CD4-positive, alpha-beta T cell treated with Interleukin-4 for 1 hour (primary cell): ENCODE measurements at places on chromosomes 5 and 9.

GRCh38 chr5:144142139-144142823 lies 28.2 kb downstream of the YIPF5 start:
- DNase-seq = no peak

DNA sequence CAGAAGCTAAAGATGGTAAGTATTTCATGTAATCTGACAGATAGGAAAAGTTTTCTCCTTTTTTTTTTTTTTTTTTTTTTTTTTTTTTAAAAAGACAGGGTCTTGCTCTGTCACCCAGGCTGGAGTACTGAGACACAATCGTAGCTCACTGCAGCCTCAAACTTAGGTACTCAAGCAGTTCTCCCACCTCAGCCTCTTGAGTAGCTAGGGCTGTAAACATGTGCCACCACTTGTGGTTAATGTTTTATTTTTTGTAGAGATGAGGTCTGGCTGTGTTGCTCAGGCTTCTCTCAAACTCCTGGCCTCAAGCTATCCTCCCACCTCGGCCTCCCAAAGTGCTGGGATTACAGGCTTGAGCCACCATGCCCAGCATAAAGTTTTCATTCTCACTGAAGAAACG lies 17.8 kb downstream of the CDK7 start:
- DNase-seq = no peak

- DNase-seq = no peak
These were observed 21.3 kb upstream of the PTPN3 start for GRCh38 chr9:109519366-109519765.

DNA sequence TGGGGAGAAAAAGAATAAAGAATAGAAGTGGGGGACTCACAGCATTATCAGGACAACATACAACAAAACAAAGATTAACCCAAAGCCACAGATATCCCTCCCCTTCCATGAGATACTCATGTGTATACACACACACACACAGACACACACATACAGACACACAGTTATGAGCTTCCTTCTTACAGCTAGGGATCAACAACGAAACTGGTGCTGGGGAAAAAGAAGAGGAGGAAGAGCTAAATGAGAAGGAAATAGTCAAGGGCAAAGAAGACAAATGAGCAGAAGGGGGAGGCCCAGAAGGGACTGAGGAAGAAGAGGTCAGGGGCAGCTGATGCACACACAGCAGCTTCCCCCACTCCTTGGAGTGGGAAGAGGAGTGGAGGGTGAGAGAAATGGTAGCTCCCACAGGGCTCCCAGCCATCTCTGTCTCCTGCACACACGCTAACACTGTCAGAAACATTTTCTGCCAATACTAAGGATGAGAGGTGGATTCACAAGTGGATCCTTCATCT lies 66.2 kb downstream of the SIL1 start:
- no peak for DNase-seq

- DNase-seq = no peak
These were observed 11.7 kb downstream of the CDC14B start for GRCh38 chr9:96607971-96608370.

GRCh38 chr9:121107881-121108280 lies 33.1 kb downstream of the CNTRL start:
- DNase-seq = no peak

GRCh38 chr5:32123058-32123805 lies 50.9 kb downstream of the GOLPH3 start:
- DNase-seq = no peak

GRCh38 chr5:127170918-127171600 lies 97.8 kb upstream of the C5orf63 start:
- no peak for DNase-seq

DNA sequence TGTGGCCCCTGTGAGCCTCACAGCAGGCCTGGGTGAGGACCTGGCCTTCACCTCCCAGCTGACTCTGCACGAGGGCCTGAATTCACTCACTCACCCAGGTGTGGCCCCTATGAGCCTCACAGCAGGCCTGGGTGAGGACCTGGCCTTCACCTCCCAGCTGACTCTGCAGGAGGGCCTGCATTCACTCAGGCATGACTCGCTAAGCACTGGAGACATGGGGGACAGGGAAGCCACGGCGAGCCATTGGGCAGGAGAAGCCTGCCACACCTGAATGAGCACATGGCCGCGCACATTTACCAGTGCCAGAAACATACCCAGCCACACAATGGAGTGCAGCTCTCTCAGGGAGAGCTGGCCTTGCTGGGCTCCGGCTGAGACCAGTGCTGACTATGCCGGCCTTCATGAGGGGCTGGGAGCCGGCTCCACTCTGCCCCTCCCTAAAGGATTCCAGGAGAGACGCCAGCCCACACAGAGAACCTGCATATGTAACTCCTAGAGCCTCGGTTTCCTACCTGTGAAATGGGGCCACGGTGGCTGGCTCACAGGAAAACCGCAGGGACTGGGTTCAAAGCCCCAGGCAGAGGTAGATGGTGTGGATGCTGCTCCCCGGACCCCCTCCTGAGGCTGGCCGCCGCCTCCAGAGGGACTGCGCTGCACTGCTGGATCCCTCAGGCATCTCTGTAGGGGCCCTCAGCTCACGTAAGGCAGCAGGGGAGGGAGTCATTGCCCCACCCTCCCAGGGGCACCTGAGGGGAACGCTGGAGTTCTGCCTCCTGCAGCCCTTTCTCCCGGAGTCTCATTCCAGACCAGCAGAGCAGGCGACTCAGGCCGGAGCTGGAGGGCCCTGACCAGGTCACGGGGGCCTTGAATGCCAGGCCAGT lies 7.2 kb downstream of the ADAMTS2 start:
- no peak for DNase-seq

- peak; percentile 80 for DNase-seq
These were observed 33.8 kb upstream of the ANXA2R start for GRCh38 chr5:43073597-43074546.

DNA sequence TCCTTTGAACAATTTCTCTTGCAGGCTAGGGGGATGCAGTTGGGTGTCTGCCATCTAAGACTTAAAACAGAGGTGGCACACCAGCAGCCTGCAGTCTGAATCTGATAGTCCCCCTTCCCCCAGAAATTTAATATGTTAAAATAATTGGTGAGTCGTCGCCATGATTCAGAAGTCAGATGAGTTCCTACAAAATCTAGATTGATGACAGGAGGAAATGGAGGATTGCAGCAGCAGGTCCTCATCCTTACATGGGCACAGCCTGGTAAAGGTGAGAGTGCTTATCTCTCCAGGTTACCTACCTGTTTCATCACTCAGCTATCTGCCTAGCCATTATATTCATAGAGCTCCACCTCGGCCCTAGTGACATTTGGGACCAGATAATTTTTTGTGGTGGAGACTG lies 112.3 kb downstream of the PCSK1 start:
- DNase-seq = no peak

- no peak for DNase-seq
These were observed 29.2 kb upstream of the C9orf57 start for GRCh38 chr9:72089451-72090130.

DNA sequence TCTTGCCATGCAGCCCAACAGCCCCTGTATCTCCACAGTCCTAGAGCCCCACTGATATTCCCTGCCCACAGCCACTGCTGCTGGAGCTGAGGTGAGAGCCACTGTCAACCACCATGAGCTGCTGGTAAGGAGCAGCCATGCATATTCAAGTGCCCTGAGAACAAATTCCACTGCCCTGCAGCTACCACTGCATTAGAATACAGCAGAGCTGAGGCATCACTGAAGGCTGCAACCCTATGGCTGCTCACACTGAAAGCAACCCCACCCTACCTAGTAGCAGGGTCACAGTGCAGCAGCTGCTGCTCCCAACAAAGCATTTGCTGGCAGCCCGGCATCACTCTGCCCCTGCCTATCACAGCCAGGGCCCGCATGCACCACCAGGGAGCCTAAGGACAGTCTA lies 68.6 kb downstream of the SKIC3 start:
- no peak for DNase-seq

- no peak for DNase-seq
These were observed 170.2 kb downstream of the HSPA4 start for GRCh38 chr5:133222040-133222439.

- DNase-seq = no peak
These were observed 789 bp downstream of the ACER2 start for GRCh38 chr9:19409401-19410194.

DNA sequence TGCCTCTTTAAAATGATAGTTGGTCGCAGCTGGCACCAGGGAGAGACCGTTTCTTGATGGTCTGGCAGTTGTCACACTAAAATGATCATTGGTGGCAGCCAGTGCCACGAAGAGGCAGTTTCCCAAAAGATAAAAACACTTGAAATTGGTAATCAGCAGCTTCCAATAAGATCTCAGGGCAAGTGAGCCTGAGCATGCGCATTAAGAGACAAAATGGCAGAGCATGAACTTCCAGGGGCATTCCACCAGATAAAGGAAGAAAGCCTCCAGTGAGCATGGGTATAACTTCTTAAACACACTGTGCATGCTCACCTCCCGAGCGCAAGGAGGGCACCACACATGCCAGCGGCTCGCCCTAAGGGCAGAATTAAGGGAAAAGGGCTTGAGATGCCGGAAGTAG lies 1594.2 kb upstream of the CDH9 start:
- DNase-seq = no peak

GRCh38 chr5:77806213-77806843 lies 30.2 kb upstream of the TBCA start:
- DNase-seq = no peak

- no peak for DNase-seq
These were observed 233.3 kb downstream of the CDH9 start for GRCh38 chr5:26805076-26805475.

- no peak for DNase-seq
These were observed 48.2 kb upstream of the TLR4 start for GRCh38 chr9:117656002-117656401.
